Stimulated activated CD4-positive, alpha-beta T cell treated with anti-CD3 and anti-CD28 coated beads, Interleukin-1b, Interleukin-23, amount 100 ng/mL, for 48 hours (primary cell): ENCODE measurements at places on chromosomes 11 and 22.
A peak's percentile ranks its signal among the peaks of the same experiment; 100 is the strongest.

DNA sequence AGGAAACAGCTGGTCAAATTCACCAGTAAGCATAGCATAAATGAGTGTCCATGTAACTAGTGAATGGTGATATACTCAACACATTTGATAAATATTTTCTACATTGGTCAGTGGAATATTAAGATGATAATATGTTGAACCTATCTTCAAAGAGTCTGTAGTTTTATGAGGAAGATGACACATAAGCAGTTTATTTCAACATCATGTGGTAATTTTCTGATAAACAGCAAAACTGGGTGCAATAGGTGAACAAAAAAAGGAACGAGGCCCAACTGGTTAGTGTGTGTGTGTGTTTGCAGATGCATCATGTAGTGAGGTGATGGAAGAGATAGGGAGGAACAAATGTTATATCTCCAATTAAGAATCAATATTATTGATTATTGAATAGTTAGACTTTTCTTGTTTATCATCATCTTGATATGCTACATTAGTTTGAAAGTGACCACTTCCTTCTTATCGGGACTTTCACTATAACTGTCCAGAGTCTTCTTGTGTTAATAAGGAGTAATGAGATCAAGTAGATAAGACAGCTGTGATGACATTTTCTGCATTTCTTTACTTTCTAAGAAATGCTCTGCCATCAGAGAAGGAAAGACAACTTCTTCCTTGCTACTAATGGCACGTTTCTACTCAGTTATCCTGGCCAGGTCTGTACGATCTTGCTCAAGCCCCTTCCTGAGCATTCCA is 270.7 kb downstream of the ETS1 start:
- DNase-seq, result no peak

DNA sequence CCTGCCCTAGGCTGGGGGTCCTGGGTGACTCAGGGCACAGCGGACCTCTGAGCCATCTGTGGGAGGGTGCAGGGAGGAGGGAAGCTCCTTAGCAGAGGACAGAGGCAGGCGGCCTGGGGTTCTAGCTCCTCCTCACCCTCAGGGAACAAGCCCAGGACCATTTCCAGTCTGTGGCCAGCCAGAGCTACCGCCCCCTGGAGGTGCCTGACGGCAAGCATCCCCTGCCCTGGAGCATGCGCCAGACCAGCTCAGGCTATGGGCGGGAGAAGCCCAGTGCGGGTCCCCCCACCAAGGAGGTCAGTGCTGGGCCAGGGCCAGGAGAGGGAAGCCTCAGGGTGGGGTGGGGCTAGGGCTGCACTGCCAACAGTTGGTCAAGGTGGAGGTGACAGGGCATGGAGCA is 26.0 kb upstream of the LRRC10B start:
- peak; percentile 37 for DNase-seq

DNA sequence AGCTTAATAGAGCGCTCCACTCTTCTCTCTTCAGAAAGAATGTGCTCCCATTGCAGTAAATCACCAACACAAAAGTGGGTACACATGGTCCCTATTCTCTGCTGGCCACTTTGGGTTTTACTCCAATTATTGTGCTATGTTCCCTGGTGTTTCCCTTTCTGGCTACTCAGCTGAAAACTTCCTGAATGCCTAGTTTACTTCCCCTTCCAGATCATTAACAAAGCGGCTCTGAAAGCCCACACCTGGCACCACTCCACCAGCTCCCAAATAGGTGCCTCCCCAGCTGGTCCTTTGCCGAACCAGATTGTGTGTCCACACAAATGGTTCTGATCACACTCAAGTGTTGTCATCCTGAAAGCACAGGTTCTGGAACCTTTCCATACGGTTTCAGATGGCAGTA is 443.7 kb downstream of the NTM start:
- DNase-seq, result no peak

DNA sequence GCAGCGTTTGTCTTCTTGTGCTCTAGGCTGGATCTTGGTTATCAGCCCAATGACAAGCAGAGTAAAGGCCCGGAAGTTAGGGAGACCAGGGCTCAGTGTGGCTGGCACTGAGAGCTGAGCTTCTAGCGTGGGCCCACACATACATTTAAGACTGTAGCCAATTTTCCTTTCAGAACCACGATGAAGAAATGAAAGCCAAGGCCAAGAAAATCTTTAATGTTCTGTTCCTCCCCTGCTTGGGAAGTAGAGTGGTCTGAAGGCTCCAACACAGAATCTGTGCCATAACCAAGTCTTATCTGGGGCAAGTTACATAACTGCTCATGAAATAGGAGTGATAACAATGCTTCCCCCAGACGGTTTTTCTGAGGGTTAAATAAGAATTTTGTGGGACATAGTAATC is 4.7 kb upstream of the ST3GAL4 start:
- no peak for DNase-seq

- no peak for DNase-seq
These were observed 35.9 kb upstream of the ZBED5 start for GRCh38 chr11:10893714-10894151.

GRCh38 chr11:9716275-9717039 is 52.6 kb downstream of the SWAP70 start:
- no peak for DNase-seq
